ENCODE measurements at places on chromosomes 3 and 15.

GRCh38 chr3:2623436-2623835, 486.7 kb downstream of the IL5RA start:
- DNase-seq, result no peak

GRCh38 chr3:141656771-141657170, 81.3 kb upstream of the RNF7 start:
- DNase-seq, result no peak

DNA sequence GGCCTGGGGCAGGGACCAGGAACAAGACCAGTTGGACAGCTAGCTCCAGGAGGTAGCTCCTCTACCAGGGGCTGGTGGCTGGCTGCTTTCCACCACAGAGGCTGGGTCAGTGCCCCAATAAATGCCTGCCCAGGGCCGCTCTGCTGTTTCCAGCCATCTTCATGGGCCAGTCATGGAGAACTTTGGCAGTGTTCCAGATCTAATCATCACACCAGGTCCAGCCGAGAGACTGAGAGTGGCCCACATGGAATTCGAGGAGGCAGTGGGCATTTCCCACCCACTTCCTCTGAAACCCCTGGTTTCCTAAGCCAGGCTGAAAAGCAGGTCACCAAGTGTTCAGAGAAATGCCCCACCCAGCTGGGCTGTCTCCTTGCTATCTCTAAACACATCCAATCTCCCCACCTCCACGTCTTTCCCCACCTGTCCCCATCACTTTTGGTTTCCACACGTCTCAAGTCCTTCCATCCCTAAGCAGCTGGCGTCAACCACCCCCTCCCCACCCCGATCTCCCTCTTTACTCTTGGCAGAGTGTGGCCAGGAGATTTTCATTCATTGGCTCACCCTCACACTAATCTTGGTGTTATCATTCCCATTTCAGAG, 190.0 kb upstream of the LINGO1 start:
- no peak for DNase-seq

DNA sequence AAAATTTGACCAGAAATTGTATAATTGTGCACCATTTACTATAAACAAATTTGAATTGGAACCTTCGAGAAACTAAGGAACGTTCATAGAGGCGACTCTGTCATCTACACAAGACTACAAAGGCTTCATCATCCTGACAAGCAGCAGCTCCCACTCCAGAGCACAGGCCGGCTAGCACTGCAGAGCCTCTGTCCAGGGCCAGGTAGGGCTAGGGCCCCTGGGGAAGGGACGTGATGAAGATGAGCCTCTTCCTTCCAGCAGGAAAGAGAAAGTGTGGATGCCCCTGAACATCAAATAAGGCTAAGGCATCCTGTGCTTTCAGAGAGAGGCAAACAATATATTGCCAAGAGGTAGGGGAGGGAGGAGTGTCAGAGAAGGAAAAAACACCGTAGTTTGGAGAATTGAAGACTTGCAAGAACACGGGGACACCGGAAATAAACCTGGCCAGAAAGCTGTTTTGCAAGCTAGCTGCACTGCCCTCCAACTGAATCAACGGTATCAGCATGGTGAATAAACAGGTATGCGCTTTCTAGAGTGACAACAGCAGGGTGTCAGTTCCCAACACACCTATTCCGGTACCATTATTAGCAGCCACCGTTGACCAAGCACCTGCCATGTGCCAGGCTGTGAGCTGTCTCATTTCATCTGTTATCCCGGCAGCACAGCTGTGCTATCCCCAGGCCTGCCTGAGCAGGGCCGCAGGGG, 12.4 kb downstream of the XXYLT1 start:
- no peak for DNase-seq
